Left kidney (tissue), 8 donors: ENCODE measurements at places on chromosomes 13 and 19. TPM values are rescaled to one million over a fixed set of nuclear protein-coding genes. Genes with fewer than 3 reads are reported as not detected.

DNA sequence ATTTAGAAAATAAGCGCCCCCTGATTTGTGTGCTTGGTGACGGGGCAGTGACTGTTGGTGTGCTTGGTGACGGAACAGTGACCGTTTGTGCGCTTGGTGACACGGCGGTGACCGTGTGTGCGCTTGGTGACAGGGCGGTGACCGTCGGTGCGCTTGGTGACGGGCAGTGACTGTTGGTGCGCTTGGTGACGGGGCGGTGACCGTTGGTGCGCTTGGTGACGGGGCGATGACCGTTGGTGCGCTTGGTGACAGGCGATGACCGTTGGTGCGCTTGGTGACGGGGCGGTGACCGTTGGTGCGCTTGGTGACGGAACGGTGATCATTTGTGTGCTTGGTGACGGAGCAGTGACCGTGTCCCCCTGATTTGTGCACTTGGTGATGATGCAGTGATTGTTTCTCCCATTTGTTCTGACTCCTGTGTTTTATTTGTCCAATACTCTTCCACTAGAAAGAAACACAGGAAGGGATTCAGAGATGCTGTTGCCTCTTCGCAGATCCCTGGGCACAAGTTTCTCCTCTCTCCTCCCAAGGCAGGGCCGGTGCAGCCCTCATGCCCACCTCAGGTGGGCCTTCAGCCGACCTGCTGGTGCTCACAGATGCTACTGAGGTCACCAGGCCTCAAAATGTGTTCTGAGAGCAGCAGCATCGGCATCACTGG is 128.3 kb downstream of the ATP11A start:
- no peak for DNase-seq

DNA sequence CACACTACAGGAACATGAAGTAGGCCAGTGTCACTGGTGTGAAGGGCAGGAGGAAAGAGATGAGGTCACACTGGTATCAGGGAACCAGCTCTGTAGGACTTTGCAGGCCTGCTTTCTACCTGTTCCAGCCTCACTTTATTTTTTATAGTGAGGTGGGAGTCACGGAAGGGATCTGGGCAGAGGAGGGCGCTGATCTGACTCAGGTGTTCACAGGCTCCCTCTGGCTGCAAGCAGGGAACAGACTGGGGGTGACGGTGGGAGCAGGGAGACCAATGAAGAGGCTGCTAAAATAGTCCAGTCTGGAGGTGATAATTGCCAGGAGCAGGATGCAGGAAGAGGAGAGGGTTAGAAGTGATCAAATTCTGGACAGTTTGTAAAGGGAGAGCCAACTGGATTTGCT is 2.8 kb downstream of the THAP8 start:
- no peak for DNase-seq

DNA sequence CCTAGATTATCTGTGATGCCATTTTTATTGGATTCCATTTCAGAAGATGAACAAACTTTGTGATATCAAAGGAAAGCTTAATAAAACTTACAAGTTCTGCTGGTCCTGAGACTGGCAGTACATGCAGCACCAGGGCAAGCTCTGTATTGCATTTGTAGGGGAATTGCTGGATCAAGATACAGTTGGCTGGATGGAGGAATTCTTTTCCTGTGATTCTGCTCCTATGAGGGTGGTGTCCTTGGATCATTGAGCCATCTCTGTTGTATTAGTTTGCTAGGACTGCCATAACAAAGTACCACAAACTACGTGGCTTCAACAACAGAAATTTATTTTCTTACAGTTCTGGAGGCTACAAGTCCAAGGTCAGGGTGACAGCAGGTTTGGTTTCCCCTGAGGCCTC is 33.9 kb upstream of the CSNK1A1L start:
- DNase-seq = no peak

LENG9 gene
- polyA plus RNA-seq = 1.7 TPM

PIBF1 gene
- polyA plus RNA-seq = 42.7 TPM
